Heart left ventricle (tissue), 16 donors: ENCODE measurements at places on chromosomes 7 and 10. TPM values are rescaled to one million over a fixed set of nuclear protein-coding genes. Genes with fewer than 3 reads are reported as not detected.

DNA sequence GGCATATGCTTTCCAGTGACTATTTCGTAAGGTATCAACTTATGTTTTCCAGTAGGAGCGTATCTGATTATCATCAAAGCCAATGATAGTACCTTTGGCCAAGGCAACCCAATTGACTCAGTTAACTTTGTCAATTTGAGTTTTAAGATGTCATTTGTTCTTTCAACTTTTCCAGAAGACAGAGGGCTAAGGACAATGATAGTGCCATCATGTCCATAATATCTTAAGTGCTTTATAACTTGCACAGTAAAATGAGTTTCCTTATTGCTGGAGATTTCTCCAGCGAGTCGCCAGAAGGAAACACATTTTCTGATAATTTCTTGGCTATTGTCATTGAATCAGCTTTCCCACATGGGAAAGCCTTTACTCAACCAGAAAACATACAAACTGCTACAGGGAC, 35.0 kb downstream of the ANTXRL start:
- DNase-seq: no peak

AGR3 gene
- not detected for polyA plus RNA-seq

GRCh38 chr10:101986624-101986971, 69.4 kb downstream of the ARMH3 start:
- peak; percentile 36 for DNase-seq

DNA sequence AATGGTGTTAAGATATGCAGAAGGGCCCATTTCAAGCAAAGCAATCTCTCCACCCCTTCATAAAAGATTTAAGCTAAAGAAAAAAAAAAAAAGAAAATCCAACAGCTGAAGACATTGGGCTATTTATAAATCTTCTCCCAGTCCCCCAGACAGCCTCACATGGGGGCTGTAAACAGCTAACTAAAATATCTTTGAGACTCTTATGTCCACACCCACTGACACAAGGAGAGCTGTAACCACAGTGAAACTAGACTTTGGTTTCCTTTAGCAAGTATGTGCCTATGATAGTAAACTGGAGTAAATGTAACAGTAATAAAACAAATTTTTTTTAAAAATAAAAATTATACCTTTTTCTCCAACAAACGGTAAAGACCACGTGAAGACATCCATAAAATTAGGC, 28.6 kb downstream of the PPP3CB start:
- DNase-seq: no peak

DNA sequence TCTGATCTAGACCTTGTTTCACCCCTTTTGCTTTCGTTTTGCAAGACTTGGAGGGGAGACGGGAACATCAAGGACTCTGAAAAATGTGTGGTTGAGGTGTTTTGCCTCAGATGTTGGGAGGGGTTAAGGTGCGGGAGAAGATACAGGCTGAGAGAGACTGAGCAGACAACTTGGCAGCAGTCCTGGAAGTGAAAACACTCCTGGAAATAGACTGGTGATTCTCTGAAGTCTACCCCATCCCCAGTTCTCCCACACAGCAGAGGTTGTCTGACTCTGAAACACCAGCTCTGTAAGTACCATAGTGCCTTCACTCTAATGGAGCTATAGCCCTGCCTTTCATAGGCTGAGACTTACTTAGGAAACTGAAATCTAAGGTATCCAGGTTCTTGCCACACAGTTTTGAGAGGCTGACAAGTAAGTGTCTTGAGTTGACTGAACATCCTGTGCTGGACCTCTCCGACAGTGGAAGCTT, 152.5 kb downstream of the PPP1R9A start:
- peak; percentile 28 for DNase-seq

DNA sequence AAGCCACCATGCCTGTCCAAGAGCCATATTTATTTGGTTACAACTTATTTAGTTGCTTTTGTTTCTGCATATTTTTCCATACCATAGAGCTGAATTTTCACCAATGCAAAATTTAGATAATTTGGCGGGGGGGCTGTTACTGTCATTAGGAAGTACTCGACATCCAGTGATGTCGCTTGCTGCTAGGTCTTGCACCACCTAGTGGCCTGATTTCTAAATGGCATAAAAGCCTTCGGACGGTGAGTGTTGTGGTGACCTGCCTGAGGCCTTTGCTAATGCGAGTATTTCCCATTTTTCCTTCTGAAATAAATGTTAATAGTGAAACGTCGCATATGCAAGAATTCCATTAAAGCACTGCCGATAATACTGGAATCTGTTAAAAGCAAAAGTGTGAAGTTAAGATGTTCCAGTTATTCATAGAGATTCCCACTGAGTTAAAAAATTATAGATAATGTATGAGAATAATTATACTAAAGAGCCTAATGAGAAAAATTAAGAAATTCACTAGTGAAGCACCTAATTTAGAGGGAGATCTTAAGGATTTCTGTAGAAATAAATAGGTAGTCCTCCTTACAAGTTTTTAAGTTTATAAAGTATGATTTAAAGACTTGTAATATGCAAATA, 86.1 kb upstream of the DNAJB6 start:
- DNase-seq: no peak

KCNIP2 gene
- 262 TPM for polyA plus RNA-seq

GRCh38 chr7:151456782-151457181, 16.8 kb upstream of the CRYGN start:
- no peak for DNase-seq

DNA sequence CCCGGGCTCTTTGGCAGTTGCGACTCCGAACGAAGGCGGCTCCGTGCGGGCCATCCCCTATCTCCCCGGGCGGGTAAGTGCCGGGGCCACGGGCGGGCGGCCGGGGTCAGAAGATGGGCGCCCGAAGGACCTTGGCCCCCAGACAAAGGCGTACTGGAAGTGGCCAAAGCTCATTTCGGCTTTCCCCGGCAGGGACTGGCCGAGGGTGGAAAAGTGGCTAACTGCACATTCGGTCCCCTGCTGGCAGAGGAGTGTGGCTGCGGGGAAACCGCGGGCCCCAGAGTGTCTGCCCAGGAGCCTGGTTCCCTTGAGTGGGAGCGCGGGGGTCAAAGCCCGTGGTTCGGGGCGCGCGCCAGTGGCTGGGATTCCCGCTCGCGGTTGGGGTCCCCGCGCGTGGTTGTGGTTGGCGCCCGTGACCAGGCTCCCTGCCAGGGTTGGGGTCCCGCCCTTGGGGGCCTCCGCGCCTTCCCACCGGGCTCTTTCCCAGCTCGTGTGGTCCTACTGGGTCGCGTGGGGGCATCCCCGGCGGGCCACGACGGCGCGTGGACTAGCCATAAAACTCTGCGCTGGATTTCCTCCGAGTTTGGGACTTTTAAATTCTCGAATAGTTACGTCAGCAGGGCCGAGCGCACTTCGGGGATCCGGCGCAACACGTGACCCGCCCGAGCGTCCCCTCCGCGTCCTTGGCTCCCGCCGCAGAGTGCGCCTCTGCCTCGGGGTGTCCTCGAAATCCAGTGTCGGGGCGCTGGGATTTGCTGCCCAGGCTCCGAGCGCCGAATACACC, 124.4 kb downstream of the TACC2 start:
- peak; percentile 80 for DNase-seq

DNA sequence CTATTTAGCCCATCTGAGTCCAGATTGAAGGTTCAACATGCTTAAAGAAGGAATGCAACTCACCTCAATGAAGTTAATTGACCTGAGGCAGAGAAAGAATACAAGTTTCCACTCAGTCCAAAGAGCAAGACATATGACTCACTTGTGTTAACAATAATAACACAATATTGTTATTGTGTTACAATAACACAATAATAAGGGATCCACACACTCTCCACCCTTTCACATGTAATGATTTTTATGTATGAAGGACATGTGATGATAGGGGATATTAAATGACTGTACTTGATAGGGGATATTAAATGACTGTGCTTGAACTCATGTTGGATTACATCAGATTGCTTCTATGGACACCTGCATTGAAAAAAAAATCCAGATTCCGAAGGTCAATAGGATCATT, 3.6 kb upstream of the ABCB1 start:
- DNase-seq: no peak

TTYH3 gene
- polyA plus RNA-seq: 5.7 TPM

DNA sequence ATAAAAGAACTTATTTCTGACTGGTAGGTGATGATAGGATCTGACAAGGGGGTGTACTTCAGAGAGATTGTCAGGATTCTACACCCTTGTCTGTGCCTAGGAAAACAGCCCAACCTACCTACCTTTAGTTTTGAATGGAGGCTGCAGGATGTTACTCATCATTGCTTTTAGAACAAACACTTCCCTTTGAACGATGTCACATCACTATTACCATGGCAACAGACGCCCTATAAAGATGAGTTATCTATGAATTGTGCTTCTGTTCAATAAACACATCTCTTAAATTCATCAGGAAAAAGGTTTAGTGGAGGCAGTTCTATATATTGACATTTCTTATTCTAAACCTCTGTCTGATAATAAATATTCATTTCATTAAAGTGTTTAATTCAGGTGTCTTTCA, 362.4 kb downstream of the CNTNAP2 start:
- DNase-seq: no peak

- no peak for DNase-seq
Observed at GRCh38 chr10:24652381-24652957, 71.2 kb downstream of the ARHGAP21 start.

DNA sequence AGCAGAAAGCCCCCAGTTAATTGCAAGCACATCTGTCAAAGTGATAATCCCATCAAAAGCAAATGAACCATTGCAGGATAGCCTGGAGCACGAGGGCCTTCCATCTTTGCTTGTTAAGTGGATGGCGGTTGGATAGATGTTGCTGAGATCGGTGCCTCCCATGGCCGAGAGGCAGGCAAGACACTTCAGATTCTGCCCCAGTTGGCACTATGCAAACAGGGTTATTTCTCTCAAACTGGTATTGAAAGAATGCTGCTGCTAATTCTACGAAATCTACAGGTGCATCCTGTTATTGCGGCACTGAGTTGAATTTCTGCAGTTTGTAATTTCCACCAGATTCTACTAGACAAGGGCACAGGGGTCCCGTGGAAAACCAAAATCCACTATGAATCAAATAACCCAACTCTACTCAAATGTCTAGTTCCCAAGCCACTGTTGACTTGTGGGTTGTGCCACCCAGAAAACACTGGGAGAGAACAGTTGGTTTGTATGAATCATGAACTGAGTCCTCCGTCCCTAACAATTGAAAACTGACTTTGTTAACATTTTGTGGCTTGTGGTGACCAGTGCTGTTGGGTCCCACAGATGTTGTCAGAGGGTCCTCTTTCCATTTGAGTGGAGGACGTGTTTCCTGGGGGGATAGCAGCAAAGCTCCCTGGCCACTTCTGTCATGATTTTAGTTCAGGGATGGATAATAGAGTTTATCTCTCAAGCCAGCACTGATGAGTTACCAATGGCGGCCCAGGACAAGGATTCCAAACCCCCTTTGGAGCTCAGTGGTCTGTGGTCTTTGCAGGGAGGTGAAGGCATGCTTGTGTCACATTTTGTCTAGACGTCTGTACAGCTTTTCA, 7.1 kb upstream of the IL2RA start:
- DNase-seq: no peak

MYL10 gene
- polyA plus RNA-seq: not detected

- no peak for DNase-seq
Observed at GRCh38 chr7:139044813-139045794, 9.3 kb upstream of the ZC3HAV1L start.

GRCh38 chr7:137935884-137936508, 65.9 kb downstream of the CREB3L2 start:
- peak; percentile 36 for DNase-seq

GRCh38 chr7:125567686-125568085, 638.1 kb upstream of the POT1 start:
- no peak for DNase-seq

DNA sequence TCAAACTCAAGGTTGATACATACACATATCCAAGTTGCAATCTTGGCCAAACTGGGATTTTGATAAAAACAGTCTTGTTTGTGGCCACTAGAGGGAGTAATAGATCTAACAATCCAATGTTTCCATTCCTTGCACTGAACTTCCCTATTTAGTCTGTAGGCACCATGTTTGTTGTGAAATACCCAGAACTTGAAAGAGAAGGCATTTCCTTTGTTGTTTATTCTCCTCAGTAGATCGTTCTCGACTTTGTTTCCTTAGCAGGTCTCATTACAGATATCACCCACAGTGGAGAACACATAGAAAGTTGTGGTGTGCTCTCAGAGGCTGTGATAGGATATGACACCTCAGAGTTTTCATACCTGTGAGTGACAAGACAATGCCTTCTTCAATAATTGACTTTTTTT, 70.3 kb upstream of the MXI1 start:
- no peak for DNase-seq

ZNF12 gene
- polyA plus RNA-seq: 11.0 TPM

GRCh38 chr10:74683621-74684364, 142.6 kb upstream of the KAT6B start:
- DNase-seq: no peak

- DNase-seq: no peak
Observed at GRCh38 chr7:50185208-50185607, 92.2 kb upstream of the ZPBP start.

DLG5 gene
- 5.2 TPM for polyA plus RNA-seq

DNA sequence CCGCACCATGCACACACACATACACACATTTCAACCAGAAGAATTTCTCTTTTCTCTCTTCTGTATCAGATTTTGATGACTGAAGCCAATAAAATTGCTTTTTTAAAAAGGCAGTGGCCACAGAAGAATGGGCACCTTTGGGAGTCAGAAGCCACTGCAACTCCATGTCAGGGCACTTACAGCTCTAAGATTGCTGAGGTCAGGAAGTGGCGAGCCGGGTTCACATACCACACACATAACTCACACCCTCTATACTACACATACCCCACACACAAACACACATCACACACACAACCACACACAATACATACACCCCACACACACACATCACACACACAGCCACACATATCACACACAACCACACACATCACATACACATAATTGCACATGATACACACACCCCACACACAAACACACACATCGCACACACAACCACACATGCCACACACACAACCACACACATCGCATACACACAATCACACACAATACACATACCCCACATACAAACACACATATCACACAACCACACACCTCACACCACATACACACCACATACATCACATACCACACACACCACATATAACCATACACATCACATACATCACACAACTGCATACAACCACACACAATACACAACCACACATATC, 31.2 kb downstream of the GPRIN2 start:
- DNase-seq: no peak

GRCh38 chr10:77333610-77334340, 303.8 kb downstream of the KCNMA1 start:
- no peak for DNase-seq

DNA sequence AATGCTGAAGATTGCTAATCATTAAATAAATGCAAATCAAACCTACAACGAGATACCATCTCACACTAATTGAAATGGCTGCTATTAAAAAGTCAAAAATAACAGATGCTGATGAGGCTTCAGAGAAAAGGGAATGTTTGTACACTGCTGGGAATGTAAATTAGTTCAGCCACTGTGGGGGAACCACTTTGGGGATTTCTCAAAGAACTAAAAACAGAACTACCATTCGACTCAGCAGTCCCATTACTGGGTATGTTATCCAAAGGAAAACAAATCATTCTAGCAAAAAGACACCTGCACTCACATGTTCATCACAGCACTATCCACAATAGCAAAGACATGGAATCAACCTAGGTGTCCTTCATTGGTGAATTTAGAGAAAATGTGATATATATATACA, 379.0 kb upstream of the CNTNAP2 start:
- DNase-seq: no peak

EGR2 gene
- 1.8 TPM for polyA plus RNA-seq
